ENCODE measurements at places on chromosomes 16 and 17.

DNA sequence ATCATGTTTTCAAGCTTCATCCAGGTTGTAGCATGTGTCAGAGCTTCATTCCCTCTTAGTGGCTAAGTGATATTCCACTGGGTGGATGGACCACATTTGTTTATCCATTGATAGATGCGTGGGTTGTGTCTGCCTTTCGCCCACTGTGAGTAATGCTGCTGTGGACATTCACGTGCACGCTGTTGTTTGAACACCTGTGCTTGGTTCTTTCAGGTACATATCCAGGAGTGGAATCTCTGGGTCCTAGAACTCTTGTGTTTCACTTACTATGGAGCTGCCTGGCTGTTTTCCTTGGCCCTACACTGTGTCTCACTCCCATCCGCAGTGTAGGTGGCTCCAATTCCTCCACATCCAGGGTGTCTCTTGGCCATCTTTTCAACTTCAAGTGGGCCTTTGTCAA is 224.2 kb downstream of the C16orf95 start:
- no peak for DNase-seq

DNA sequence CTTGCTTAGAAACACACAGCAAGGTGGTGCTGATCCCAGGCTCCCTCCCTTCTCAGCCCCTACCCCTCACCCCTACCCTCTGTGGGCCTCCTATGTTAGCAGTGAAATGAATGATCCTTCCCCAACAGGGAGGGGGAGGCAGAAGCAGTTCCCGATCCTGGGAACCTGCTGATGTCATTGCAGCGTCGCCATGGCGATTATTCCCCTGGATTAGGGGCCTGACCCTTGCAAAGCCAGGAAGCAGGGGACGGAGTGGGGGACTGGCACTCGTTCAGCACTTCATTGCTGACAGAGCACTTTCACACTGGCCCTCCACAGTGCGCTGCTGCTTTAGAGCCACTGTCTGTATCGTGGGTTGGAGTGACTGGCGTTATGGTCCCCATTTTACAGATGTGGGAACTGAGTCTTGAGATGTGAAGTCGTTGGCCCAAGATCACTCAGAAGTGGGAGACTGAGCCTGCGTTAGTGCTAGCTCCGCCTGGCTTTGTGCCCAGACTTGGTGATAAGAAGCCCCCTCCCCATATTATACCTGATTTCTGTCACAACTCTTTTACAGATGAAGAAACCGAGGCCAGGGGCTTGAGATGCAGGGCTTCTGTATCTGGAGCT is 26.6 kb downstream of the LASP1 start:
- no peak for DNase-seq

GRCh38 chr17:44558334-44558709 is 1.0 kb downstream of the FZD2 start:
- no peak for DNase-seq

- DNase-seq: no peak
Observed at GRCh38 chr16:53952215-53953208, 248.6 kb downstream of the FTO start.

DNA sequence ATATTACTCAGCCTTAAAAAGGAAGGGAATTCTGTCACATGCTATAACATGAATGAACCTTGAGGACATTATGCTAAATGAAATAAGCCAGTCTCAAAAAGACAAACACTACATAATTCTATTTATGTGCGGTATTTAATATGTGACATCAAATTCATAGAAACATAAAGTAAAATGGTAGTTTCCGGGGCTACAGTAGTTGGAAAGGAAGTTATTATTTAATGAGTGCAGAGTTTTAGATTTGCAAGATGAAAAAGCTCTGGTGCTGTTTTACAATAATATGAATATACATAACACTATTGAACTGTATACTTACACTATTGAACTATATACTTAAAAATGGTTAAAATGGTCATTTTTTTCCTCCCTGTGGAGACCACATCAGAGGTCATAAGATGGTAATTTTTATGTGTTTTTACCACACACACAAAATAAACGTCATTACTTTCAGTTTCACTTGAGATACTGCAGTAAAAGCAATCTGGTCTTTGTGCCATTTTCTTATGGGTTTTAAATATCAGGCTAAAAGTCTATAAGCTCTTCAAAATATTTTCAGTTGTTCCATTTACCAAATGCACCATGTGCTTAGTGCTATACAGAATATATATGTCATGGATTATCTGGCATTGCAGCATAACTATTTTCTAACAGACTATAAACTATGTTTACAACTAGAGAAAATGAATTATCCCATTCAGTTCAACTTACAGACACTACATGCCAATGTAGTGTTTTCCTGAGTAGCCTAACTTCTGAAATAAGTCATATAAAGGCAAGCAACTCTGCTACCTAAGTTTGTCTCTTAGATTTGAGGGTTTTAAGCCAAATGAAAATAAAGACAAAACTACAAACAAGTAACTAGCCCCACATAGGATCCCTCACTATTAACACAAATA is 90.9 kb downstream of the SPAG9 start:
- DNase-seq: no peak

- no peak for DNase-seq
Observed at GRCh38 chr17:7285679-7286078, 4.2 kb downstream of the SLC2A4 start.

DNA sequence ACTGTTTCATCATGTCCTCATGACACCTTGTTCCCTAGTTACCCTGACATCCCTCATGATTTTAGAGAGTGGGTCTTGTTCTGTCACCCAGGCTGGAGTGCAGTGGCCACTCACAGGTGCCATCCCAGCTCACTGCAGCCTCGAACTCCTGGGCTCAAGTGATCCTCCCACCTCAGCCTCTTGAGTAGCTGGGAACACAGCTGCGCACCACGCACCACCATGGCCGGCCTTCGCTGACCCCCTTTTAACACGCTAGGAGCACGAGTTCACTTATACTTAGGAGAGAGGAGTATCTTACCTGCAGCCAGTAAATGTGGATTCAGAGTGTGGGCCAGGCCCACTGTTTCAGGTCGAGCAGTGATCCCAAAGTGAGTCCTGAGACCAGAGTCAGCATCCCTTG is 21.4 kb downstream of the NT5M start:
- DNase-seq: no peak

DNA sequence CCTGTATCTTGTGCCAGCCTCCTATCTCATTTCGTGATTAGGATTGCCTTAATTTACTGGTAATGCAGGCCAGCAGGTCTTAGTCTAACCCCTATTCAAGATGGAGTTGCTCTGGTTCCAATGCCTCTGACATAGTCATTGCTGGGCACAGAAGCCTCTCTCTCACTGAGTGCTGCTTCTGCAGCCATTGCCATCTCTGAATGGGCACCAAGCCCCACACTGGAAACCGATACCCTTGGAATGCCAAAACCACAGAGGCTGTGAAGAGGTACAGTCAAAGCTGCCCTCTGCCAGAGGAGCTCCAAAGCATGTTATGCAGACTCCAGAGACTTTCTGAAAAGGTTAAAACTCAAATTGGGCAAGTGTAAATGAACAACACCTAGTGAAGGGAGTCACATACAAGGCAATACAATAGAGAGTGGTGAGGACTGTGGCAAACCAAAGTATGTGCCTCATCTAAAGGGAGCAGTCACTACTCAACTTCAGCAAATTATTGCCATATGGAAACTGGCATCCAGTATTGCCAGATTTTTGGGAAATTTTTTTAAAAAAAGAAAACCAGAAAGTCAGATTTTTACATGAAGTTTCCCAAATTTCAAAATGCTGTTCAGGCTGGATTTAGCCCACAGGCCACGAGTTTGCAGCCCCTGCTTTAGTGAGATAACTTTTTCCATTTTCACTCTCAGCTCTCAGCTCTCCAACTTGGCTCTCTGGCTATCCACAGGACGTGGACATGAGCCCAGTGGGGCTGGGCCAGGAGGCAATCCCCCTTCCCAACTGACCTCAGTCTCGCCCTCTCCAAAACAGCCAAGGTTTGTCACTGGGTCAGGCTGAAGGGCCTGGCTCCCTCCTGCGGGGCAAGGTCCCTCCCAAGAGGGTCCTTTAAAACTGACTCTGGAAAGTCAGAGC is 2.1 kb upstream of the MMP2 start:
- DNase-seq: no peak

DNA sequence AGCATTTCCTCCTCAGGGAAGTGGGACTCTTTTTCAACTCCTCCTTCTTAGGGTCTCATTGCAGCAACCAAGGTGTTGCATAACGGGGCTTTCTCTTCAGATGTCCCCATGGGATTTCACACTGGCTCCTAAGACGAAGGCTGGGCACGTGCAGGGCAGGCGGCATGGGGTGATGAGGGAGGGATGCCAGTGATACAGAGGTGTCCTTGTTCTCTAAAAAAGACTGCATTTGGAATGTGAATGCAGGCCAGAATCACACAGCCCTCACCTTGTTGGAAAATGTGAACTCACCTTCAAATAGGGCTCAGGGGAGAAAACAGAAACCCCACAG is 105.6 kb downstream of the XYLT1 start:
- DNase-seq: no peak

GRCh38 chr17:63681530-63681929 is 18.4 kb downstream of the LIMD2 start:
- DNase-seq: no peak

GRCh38 chr16:77190190-77190477 is 856 bp upstream of the MON1B start:
- DNase-seq: no peak

- DNase-seq: no peak
Observed at GRCh38 chr17:58277802-58278595, 2.7 kb downstream of the MPO start.

- no peak for DNase-seq
Observed at GRCh38 chr17:72510351-72511016, 389.7 kb downstream of the SOX9 start.
